Kidney tubule cell (primary cell): ENCODE measurements at places on chromosomes 12 and 14.

GRCh38 chr12:11555743-11556625 is 93.5 kb upstream of the ETV6 start:
- no peak for DNase-seq

- peak; percentile 92 for DNase-seq
These were observed 33.9 kb downstream of the BHLHE41 start for GRCh38 chr12:26090836-26091510.

- no peak for DNase-seq
These were observed 7.3 kb downstream of the TESC start for GRCh38 chr12:117091758-117092510.

DNA sequence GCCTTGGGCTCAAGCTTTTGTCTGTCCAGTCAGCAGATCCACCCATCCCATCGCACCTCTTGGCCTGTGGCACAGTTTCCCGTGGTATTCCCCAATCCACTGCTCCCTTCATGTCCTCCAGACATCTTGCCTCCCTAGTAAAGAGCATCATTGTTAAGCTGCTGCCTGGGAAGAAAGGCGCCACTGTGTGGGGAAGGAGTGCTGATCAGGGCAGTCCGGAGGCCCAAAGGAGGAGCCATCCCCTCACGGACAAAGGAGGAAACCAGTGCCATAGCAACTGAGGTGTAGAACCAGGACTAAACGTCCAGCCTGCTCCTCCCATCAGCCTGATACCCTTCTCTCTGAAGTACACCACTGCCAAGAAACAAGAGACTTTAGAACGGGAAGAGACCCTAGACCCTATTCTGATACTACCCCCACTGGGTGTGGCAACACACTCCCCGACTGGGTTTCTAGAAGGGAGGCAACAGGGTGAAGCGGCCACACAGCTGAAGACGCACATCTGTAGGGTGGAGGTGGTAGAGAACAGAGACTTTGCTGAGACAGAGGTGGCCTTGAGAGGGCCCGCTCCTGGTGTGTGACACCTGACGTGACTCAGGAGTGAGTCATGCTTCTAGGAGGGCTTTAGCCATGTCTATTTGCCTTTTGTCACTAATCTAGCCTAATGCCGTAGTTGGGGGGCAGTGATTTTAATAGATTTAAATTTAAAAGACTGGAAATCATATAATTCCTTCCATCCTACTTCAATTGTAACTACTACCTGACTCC is 185.0 kb downstream of the DPF3 start:
- peak; percentile 51 for DNase-seq
